Activated T-cell treated with anti-CD3 and anti-CD28 coated beads for 1 hour (primary cell): ENCODE measurements at places on chromosomes 4 and X.

DNA sequence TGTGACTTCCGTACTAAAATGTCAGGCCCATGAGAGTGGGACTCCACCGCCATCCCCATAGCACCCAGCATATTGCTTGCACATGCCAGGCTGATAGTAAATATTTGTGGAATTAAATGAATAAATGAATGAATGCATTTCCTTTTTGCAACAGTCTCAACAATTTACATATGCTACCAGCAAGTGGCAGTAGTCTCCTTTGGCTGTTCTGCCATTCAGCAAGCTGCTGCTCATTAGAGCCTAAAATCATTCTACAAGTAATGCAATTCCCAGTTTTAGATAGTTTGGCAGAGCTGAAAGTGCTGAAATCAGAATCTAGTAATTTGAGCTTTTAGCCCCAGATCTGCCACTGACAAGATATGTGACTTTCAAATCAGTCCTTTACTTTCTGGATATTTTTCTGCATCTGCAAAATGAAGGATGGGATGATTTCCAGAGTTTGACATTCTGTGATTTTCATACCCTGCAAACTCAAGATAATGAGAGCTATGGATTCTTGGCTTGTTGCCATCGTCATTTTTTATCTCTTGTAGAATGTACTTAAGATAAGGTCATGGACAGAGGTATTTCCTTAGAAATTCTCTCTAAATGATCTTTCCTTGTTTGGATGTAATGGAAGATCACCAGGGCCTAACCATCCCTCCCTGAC is 35.7 kb upstream of the INTS6L start:
- no peak for DNase-seq

- DNase-seq, result no peak
Observed at GRCh38 chrX:103864886-103865534, 33.0 kb upstream of the RAB9B start.

- DNase-seq, result no peak
Observed at GRCh38 chrX:108415891-108416290, 22.3 kb downstream of the COL4A6 start.

DNA sequence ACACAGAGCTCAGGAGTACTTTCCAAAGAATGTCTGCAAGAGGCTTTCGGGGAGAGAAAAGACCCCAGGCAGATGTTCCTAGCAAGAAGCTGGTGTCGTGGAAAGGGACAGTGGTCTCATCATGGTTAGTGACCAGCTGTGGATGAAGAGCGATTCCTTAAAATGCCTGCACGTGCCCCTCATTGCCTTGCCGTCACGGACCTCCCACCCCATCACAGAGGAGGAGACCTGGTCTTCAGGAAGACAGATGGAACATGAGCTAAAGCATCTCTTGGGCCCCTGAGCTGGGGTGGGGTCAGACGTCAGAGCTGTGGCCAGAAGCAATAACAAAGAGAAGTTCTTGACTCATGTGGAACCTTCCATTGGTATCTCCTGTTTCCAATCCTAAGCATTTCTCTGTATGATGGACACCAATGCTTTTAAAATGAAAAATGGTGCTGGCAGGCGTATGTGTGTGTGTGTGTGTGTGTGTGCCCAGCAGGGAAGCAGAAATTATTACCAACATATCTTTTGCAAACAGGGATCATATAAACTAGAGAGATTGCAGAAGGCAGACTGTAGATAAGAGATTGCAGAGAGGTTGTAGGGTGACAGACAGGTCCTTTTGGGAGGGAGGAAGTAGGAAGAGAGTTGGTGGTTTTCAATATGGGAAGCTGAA is 25.2 kb upstream of the ASMTL start:
- DNase-seq, result no peak

- DNase-seq, result no peak
Observed at GRCh38 chrX:41167888-41168287, 82.6 kb downstream of the USP9X start.

DNA sequence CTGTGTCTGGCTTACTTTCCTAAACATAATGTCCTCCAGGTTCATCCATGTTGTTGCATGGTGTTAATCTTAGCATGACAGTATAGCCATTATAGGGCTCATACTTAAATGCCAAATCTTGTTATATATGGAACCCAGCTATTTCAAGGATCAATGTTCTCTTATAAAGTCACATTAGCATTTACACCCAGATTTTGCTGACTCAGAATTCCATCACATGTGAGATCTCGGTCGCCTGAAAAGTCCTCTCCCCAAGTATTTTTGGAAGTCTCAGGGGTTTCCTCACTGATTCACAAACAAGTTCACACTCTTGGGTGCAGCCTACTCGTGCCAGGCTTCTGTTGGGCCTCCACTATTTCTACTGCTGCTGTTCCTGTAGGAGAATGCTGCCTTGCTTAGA is 19.9 kb upstream of the C4orf51 start:
- no peak for DNase-seq

DNA sequence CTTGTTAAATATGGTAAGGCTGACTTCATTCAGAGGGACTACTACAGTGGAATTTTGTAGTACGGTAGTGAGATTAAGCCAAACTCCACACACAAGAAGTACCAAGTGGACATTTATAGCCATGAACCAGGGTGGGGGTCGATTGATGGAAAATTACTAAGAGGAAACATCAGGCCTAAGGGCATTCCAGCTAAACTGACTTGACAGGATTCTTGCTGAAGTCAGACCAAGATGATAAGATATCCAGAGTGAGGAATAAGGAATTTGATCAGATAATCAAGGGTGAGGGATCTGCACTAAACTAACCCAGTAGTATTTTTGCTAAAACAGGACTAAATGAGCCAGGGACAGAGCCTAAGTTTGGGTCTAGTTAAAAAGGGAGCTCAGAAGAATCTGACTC is 597.5 kb downstream of the RPA4 start:
- no peak for DNase-seq

DNA sequence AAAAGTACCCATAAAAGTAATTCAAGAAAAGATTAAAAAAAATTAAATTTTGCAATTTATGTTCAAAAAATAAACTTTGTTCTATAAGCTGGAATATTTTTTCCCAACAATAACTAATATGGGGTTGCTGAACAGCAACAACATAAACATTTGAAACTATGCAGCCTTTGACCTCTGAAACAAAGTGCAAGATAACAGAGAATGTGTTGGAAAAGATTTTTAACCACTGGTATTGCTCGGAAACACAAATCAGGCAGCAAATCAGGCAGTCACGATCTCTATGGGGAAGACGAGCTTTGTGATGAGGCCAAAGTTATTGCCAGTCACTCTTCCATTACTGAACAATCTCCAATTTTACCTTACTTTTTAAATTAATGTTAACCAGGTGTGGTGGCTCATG is 332.1 kb downstream of the PABPC4L start:
- DNase-seq, result no peak

DNA sequence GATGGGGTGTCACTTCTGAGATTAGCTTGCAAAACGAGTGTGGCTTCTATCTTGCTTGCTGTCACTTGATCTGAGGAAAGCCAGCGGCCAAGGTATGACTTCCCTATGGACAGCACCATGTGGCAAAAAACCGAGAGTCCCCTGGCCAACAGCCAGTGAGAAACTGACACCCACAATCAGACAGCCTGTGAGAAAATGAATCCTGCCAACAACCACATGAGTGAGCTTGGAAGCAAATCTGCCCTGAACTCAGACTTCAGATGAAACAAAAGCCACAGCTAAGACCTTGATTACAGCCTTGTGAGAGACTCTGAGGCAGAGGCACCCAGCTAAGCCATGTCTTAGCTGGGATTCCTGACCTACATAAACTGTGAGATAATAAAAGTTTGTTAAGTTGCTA is 45.5 kb downstream of the PPP1R2C start:
- DNase-seq, result no peak

- DNase-seq, result no peak
Observed at GRCh38 chrX:23287191-23287725, 47.4 kb upstream of the PTCHD1 start.

- no peak for DNase-seq
Observed at GRCh38 chr4:11635342-11635741, 206.6 kb upstream of the HS3ST1 start.

- DNase-seq, result no peak
Observed at GRCh38 chrX:112380541-112381278, 298.1 kb upstream of the TRPC5 start.

- no peak for DNase-seq
Observed at GRCh38 chr4:8229331-8229975, 30.4 kb downstream of the SH3TC1 start.

DNA sequence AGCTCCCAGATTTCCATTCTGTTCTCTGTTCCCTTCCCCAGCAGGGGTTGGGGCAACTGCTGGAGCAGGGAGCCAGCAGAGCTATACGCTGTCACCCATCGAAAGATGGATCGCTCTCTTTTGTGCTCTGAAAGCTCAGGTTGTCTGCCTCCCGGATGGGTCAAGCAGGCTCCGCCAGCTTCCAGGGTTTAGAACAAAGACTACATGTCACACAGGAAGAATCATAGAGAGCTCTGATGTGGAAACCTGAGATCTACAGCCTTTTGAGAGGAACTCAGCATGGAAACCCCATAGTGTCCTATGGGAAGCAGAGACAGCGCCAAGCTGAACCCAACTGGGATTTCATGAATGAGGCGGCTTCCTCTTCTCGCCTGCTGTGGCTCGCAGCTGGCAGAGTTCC is 205.4 kb downstream of the HS3ST1 start:
- DNase-seq, result no peak

- no peak for DNase-seq
Observed at GRCh38 chrX:31449965-31450364, 378.1 kb upstream of the FTHL17 start.

DNA sequence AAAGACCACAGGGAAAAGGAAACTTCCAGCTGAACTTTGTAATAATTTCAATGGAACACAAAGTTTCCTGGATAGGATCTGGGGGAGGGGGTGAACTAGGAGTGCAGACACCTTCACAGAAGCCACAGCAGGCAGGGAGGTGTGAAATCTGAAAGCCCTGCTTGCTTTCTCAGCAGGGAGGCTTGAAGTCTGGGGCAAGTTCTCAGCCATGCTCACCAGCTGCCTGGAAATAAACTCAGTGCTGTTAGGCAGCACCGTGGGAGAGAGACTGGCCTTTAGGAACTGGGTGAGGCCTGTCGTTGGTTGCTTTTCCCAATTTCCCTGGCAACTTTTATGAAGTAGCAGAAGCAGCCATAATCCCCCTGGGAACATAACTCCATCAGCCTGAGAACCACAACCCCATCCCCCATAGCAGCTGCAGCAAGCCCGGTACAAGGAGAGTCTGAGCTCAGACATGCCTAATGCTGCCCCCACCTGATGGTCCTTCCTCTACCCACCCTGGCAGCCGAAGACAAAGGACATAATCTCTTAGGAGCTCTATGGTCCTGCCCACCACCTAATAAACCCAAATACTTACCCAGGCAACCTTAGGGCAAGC is 39.2 kb upstream of the NMU start:
- no peak for DNase-seq

DNA sequence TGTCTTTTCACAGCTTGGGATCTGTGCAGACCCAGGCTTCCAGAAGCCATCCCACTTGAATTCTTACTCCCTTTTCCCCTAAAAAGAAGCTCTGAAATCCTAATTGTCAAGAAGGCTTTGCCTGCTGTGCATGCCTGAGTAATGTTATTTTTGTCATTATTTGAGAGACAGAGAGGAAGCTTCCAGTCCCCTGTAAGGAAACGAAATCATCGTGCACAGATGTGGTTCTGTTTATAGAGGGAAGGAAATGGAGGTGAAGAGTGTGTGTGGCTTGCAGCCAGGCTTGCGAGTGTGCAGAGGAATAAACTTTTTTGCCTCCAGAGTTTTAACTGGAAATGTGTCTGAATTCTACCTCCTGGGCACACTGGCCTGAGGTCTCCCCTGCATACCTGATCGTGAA is 70.2 kb downstream of the TBL1X start:
- DNase-seq, result no peak

GRCh38 chr4:146927695-146928094 is 18.0 kb downstream of the TTC29 start:
- no peak for DNase-seq

- no peak for DNase-seq
Observed at GRCh38 chr4:123587983-123588494, 191.4 kb downstream of the SPRY1 start.

DNA sequence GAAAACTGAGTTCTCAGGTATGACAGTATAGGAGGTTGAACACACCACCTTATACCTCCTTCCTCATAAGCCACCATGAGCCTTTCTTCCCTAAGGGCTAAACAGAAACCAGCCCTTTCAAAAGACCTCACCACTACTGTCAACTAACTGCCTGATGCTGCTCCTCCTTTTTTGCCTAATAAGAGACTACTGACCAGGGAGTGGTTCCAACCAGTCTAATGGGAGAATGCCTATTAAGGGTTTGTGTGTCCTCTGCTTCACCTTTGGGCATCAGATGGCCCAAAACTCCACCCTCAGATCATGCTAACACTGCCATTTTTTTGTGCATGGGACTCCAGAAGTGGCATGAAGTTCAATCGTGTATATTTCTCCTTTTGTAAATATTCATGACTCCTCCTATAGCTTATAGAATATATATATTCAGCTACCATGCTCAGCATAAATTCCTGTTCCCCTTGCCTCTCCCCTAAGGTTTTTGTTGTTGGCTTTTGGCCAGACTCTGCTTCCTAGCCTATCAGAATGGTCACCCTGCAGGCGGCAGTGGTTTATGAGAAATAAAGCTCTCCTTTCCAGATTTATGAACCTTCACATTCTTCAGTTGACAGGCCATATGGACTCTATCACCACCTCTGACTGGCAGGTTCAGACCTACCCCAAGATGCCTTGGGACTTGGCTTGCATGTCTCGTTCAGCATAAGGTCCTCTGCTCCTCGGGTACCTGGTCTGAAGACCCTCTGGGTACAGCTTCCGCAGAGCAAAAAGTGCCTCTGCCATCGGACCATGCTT is 28.2 kb downstream of the FGFBP1 start:
- DNase-seq, result no peak

GRCh38 chr4:41714364-41715000 is 34.0 kb downstream of the PHOX2B start:
- no peak for DNase-seq

- no peak for DNase-seq
Observed at GRCh38 chr4:20544645-20545044, 155.6 kb upstream of the PACRGL start.

GRCh38 chr4:173509036-173510001 is 20.7 kb downstream of the HAND2 start:
- DNase-seq, result no peak

GRCh38 chr4:42945874-42946273 is 53.4 kb downstream of the GRXCR1 start:
- DNase-seq, result no peak

DNA sequence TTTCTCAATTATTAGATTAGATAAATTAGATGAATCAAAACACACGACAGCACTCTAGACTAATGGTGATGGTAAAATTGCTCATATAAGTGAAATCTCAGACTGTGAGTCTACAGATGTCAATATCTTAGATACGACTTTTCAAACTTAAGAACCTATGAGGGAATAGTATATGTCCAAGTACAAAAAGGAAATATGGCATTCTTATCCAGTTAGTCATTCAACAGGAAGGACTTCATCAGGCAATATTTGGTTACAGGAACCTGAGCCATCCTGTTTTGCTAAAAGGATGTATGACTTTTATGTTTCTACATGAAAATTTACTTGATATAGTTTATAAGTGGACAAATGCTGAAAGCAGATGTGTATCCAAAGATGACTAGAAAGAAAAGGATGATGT is 107.0 kb downstream of the CT47B1 start:
- DNase-seq, result no peak
